Epithelial cell of proximal tubule (primary cell): ENCODE measurements at places on chromosomes 11 and 22.

- no peak for DNase-seq
Observed at GRCh38 chr22:40838486-40838885, 18.0 kb downstream of the ST13 start.

- no peak for DNase-seq
Observed at GRCh38 chr11:35419184-35419829, at the start of gene SLC1A2. Gene SLC1A2, minus strand, starts transcription at chr11:35419558. Its CDS starts 592 bp downstream, at chr11:35418966.

DNA sequence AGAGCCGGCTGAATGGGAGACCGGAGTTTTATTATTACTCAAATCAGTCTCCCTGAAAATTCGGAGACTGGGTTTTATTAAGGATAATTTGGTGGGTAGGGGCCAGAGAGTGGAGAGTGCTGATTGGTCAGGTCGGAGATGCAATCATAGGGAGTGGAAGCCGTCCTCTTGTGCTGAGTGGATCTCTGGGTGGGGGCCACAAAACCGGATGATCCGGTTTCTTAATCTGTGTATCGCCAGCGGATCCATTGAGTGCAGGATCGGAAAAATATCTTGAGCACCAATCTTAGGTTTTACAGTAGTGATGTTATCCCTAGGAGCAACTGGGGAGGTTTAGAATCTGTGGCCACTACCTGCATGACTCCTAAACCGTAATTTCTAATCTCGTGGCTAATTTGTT, 886 bp upstream of the NIPSNAP1 start:
- DNase-seq: no peak

- DNase-seq: no peak
Observed at GRCh38 chr11:47791774-47792430, 24.8 kb upstream of the FNBP4 start.

DNA sequence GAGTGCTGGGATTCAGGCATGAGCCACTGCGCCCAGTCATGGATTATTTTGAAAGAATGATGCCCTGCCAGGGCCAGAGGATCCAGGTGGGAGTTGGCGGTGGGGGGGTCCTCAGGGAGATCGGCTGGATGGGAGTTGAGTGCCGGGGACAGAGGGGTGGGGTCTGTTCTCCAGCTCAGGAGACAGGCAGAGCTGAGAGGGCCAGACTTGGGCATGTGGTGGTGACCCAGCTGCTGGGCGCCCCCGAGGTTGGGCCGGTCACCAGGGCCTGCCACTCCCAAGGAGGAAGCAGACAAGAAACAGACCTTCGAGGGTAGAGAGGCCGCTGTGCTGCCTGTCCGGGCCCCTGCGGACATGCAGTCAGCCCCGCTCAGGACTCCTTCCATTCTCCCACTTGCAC, 11.8 kb upstream of the PRODH start:
- no peak for DNase-seq

DNA sequence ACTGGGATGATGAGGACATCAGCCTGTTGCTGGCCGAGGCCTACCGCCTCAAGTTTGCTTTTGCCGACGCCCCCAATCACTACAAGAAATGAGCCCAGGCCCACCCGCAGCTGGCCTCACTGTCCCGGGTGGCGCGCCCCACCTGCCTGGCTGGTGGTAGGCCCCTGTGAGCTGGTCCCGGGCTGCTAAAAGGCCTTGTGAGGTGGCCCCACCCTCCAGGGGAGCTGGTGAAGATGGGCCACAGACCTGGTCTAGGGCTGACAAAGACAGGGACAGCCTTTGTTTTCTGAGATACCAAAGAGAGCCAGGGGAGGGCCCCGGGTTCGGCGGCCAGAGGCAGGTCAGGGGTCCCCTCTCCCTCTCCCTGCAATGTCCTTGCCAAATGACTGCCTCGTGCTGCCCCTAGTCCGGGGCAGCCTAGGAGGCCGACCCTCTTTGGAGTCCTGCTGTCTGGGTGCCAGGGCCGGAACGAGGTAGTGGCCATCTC, 411.1 kb downstream of the TBC1D22A start:
- no peak for DNase-seq

DNA sequence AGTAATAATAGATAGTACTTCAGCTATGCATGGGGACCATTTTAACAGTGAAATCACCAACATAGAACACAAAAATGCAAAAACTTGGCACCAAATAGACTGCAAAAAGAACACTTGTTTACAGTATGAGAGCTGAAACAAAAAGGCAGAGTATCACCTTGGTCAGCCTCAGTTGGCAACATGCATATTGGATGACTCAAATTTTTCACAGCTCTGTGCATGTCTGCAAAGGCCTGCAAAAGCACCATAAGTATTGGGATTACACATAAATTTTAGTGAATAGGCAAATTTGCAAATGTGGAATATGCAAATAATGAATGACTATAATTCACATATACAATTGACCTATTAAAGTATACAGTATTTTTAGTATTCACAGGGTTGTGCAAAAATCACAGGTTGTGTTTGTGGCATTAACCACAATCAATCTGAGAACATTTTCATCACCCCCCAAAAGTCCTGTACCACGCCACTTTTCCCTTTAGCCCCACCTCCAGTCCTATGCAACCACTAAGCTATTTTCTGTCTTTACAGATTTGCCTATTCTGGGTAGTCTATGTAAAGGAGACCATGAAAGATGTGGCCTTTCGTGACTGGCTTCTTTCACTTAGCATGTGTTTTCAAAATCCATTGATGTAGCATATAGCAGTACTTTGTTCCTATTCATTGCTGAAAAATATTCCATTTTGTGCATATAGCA, 47.2 kb downstream of the CCDC15 start:
- no peak for DNase-seq

GRCh38 chr11:107017433-107018218, 650 bp downstream of the GUCY1A2 start:
- DNase-seq: no peak

- DNase-seq: no peak
Observed at GRCh38 chr11:34002420-34002819, 49.1 kb upstream of the CAPRIN1 start.

DNA sequence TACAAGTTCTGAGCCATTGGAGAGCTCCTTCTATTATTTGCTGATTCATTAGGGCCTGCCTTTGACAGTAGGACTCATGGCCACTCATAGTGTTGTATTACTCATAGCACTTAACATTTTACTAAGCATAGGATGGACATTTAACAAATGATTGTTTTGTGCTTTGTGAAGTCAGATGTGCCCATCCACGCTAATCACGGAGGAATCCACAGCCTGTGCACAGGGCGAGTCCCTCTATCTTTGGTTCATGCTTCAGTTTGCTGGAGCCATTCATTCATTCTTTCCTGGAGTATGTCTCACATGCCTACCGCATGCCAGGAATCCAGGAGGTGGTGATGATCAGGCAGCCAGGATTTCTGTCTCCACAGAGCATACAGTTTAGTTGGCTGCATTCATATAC, 254.1 kb downstream of the NTM start:
- peak; percentile 29 for DNase-seq

DNA sequence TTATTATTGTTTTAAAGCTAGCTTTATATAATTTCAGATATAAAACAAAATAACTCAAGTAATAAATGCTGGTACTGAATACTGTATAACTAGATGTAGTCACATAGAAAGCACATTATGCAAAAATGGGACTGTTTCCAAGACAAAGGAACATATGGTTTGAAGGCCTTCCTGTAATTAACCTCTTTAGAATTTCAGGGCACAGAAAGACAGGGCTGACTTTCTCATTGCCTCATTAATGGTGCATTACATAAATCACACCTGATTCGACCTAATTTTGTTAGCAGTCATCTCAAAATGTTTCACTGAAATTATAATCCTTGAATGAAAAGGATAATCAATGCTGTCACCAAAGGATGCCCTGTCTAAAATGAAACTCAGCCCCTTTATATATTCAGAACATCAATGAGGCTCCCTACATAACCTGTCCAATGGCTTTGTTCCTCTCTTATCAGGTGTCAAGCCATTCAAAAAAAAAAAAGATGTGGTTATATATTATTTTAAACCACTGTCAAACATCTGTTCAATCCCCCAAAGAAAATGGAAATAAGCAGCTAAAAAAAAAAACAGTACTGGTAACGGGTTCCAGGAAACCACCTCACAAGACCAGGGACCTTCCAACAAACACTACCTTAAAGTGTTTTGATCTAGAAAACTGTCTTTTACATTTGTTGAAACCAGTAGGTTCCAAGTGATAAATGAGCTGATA, 77.4 kb downstream of the FAM168A start:
- no peak for DNase-seq

DNA sequence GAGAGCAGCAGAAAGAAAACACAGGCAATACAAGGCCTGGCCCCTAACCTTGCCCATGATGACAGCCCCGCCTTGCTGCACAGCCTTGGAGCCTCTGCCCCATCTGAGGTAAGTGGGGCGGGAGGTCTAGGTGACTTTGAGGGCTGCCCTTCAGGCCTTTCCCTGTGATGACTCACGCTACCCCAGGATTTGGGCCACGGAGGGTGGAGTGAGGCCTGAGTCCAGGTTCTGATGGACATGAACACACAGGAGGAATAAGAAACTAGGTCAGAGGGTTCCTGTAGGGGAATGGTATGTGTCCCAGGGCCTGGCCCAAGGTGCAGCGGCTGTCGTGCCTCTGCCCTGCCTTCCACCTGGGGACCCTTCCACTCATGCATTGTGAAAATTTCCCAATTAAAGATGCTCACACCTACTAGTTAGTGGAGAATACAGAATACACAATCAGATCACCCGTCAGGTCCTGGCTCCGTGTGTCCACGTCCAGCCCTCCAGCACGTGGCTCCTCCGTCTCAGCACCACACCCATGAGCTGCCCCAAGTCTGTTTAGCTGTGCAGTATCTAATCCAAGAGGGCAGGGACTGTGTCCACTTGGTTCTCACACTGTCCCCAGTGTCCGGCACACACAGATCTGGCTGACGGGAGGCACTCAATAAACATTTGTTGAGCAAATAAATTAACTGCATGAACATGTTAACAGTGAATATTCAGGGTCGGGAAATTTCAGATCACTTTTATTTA, 111.0 kb downstream of the CHST1 start:
- no peak for DNase-seq

DNA sequence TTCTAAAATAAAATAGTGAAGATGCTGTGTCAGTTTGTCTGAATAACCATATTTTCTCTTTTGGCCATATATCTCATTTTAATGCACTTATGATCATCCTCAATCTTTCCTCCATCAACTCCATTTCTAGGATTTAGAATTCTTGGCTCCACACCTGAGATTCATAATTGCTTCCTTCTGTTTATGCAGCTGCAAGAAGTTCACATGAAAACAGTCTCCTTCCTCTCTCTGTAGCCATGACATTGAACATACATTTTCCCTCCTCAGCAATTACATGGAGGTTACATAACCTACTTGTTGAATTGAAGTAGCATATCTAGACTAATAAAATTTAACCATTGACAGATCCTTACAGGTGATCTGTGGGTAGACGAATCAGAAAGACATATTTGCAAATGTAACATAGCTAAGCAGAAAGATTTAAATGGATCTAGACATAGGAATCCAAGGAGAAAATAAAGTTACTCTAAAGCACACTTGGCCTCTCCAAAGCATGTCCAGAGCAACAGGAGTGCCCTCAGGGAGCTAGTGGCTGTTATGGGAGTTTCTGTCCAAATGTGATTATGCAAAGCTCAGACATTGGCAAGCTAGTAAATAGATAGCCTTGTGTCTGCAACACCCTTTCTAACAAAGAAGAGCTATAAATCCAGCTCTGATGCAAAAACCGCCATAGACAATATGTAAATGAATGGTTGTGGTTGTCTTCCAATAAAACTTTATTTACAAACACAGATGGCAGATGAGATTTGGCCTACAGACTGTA, 119.9 kb upstream of the MPPED2 start:
- DNase-seq: no peak

DNA sequence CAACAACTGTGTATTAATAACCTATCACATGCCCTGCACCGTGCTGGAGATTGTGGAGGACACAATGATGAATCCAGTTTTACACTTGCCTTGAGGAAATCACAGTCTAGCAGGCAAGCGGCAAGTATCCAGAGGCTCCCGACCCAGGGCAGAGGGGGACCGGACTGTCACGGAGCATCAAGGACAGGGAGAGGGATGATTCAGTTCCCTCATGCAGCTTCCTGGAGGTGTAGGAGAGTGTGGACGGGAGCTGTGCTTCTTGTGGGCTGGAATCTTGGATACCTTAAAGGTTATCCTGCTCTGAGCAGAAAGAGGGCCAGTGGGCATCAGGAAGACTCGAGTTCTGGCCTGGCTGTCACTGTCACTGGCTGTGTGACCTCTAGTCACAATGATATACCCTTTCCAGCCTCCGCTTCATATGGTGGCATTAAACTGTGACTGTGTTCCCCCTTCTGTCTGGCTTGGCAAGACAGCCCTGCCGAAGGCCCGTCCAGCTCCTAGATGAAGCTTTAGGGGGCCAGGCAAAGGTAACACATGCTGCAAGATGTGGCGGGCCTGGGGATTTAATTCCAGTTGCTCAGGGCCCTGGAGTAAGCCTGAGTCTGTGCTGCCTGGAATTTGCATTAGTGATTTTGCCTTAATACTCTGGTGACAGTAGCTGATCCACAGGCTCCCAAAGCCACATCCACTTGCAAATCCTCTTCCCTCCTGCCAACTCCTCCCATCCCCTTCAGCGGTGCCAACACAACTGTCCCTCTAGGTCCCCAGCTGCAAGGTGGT, 162.8 kb downstream of the DSCAML1 start:
- DNase-seq: no peak

DNA sequence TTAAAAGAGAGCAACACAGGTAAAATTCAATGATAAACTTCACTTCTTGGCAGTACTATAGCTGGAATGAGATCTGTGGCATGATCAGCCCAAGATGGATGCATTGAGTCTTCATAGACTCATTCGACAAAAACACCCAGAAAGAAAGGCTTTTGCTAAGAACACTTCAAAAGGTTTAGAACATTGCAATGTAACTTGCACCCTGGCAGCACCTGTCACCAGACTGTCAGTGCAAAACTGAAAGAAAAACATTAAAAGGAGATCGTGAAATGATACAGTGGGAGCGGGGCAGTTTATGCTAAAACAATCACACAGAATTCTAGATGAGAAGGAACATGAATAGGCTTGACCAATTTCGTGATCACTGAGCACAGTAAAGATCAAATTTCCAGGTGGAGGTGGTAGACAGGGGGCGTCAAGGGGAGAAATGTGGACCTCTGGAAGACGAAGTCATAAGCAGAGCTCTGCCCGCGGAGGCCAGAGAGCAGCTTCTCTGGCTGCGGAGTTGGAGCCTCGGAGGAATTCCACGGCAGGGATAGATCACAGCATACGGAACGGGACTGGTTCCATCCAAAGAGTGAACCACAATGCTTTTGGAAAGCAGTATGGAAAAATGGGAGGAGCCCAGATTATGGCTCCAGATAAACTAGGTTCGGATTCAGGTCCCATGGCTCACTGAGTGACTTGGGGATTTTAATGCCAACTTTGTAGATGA, 11.9 kb downstream of the VSIG10L2 start:
- DNase-seq: no peak
